ENCODE measurements at places on chromosomes 12 and 14.

DNA sequence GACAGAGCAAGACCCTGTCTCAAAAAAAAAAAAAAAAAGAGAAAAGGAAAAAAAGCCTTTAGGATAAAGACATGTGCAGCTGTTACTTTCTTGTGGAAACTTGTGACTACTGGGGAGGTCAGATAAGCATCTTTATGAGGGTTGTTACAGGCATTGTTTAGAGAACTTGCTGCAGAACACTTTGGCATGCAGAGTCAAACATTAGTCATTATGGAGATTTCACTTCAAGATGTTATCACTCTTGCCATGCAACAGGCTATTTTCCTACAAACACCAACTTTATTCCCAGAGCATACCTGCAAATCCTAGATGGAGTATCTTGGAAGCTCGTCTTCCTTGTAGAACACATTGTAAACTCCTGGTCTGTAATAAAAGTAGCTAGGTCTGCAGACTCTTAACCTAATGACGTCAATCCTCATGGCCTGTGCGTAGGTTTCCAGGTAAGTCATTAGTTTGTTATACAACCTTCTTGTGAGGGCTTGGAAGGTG lies 36.3 kb upstream of the WDR89 start:
- no peak for DNase-seq

GRCh38 chr12:95646781-95647190 lies 95.5 kb upstream of the USP44 start:
- DNase-seq, result no peak

- DNase-seq, result no peak
These were observed 181.0 kb upstream of the RGS6 start for GRCh38 chr14:71751264-71751663.

- DNase-seq, result no peak
These were observed 8.7 kb downstream of the ITGA7 start for GRCh38 chr12:55698965-55699364.

- DNase-seq, result no peak
These were observed 266.2 kb upstream of the PELI2 start for GRCh38 chr14:55851961-55852360.

DNA sequence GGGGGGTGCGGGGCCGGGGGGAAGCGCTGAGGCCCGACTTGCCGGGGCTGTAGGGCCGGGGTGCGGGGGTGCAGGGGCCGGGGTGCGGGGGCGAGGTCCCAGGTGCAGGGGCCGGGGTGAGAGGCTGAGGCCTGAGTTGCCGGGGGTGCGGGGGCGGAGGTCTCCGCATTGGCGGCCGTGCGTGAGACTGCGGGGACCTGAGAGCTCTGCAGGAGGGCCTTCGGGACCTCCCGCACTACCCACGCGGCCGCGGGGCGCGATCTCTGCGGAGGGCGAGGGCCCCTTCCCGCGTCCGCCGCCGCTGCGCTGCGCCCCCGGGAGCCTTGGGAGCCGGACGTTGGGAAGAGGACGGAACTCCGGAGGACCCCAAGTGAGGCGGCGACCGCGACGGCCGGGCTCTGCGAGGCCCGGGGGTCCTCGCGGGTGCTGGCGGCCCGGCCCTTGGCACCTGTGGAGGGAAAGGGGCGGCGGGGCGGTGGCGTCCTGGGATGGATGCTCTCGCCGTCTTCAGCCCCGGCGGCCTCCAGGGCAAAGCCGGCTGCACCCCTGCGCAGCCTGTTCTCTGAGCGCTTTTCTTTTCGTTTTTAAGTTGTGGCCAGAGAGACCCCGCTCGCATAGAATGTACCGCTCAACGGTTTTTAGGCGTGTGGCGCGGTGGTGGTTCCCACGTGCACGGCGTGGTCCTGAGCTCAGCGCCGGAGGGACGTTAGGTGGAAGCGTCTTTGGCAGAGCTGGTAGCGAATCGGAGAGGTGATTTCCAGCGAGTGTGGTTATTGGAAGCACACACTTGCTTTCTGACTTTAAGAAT lies 1.3 kb downstream of the PIWIL1 start:
- DNase-seq, result no peak

- DNase-seq, result peak; percentile 79
These were observed 1082.5 kb downstream of the BCL11B start for GRCh38 chr14:98189511-98189910.

DNA sequence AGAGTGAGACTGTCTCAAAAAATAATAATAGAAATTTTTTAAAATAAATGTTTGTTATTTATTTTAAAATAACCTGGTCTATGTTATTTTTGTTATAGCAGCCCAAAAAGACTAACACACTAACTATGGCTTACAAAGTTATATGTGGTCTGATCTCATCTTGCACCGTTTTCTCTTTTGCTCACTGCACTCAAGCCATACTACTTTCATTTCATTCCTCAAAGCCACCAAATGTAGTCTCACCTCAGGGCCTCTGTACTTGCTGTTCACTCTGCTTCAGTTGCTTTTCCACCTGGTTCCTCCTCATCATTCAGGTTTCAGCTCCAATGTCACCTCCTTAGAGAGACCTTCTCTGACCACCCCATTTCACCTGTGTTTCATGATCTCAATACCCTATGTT lies 55.2 kb upstream of the MDM1 start:
- DNase-seq, result no peak

DNA sequence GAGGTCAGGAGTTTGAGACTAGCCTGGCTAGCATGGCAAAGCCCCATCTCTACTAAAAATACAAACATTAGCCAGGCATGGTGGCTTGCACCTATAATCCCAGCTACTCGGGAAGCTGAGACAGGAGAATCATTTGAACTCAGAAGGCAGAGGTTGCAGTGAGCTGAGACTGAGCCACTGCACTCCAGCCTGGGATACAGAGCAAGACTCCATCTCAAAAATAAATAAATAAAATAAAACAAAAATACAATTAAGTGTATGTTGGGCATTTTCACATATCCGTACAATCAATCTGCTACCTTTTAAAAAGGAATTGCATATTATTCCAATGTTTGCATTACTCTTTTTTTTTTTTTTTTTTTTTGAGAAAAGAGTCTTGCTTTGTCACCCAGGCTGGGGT lies 47.7 kb upstream of the HECTD1 start:
- no peak for DNase-seq

DNA sequence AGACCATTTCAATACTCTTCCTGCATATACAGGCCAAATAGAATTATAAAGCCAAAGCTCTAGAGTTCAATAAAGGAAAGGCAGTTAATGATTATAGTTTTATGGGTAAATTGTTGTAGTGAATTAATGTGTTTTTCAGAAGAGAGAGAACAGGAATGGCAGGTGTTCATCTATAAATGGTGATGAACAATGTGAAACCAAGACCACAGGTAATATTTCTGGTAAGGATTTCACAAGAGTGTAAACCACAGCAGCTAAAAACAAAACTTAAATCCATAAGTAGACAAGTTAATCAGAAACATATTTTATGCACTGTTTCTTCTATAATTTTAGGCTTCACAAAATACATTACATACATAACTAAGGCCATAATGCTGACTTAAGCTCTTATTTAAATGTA lies 204.4 kb downstream of the SYT1 start:
- DNase-seq, result no peak

DNA sequence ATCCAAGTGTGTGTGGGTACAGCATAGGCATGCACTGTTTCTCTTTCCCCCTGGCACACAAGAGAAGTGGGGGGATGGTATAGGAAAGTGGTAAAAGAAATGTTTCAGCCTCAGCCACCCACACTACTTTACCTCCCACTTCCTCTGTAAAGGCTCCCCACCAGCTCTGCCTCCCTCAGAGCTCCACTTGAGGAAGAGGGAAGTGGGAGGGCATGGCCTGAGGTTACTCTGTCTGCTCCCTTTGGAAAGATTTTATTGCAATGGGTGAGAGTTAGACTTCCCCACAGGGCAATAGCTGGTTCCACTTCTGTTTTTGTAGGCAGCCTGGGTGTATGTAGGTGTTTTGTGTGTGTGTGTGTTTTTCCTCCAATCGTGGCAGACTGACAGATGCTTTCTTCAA lies 145.3 kb downstream of the SSPN start:
- DNase-seq, result peak; percentile 4

GRCh38 chr14:88901991-88902390 lies 77.5 kb downstream of the TTC8 start:
- DNase-seq, result no peak

DNA sequence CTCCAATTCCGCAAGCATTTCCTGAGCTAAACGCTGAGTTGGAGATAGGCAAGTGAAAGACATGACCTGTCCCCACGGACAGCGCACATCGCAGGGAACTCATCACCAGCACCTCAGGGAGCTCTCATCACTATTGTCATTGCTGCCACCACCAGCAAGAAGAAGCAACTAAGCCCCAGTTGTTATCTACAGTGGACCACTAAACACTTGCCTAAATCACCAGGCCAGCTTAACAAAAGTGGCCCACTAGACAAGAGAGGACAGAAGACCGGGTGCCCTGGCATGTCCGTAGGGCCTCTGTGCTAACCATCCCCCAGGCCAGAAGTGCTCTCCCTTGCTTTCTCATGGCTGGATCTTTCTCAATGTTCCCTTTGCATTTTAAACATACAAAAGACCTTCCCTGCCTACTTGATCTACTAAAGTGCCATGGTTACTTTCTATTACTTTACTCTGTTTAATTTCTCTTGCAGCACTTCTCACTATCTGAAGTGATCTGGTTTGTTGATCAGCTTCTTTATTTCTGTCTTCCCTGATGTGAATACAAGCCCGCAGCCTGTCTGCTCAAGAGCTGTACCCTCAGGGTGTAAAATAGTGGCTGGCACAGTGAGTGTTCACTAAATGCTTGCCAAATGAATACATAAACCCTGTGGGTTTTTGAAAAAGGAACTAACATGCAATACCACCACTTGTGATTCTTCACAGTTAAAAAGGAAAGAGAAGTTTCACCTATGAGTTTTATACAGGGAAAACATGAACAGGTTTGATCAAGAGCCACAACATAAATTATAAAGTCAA lies 60.9 kb upstream of the RFLNA start:
- no peak for DNase-seq

DNA sequence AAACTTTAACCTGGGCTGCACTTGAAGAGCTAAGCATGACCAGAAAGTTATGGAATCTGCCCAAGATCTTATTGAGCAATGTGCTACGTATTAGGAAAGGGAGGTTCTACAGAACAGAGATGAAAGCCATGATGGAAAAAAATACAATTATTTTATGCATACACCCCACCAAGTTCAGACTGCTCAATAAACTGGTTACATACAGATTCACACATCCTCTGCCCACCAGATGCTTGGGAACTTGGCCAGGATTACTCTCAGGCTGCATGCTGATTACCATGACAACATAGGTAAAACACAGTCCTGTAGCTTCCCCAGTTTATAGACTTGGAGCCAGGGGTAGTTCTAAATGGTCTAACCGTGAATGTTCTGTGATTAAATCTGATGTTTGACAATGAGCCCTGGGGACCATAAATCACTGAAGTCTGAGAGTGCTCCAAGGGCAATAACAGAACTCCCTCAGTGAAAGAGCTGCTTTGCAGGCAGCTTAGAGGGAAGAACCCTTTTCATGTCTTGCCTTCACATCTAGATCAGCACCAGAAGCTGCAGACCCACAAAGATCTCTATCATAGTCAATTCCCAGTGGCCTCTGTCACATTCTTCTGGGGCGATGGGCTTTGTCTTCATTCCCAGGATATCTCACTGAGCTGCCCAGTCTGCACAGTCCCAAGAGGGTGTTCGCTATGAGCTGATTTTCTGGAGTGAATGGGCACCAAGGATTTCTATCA lies 232.2 kb downstream of the EMP1 start:
- no peak for DNase-seq

DNA sequence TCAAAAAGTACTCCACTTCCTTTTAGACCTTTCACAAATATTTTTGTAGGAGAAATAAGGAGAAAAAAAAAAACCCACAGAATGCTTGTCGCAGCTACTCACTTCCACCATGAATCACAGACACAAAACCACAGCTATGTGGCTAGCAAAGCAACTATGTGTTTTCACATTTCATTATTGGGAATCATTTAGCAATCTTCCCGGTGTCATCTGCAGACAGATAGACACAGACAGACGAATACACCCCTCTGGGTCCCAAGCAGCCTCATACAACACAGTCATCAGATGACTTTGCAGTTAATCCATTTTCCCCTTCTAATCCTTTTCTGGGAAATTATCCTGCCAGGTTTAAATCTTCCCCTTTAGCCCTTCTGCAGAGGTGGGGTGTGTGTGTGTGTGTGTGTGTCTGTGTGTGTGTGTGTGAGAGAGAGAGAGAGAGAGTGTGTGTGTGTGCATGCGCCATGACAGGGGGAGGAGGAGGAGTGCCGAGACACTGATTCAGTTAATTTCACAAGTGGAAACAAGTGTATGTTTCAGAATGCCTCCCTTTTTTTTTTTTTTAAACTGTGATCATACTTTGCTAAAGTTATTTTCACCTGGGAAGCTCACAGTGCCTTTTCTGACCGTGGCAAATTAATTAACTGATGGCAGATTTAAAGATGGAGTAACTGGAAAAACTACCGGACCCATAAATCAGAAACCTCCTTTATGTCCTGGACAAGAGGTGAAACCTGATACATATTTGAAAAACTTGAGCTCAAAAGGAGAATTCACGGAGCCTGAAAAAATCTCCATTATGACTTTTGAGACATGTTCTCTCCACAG lies 39.9 kb downstream of the LTBP2 start:
- no peak for DNase-seq

- no peak for DNase-seq
These were observed 14.3 kb downstream of the PTCSC3 start for GRCh38 chr14:36162267-36162666.

GRCh38 chr12:79121486-79121885 lies 256.9 kb downstream of the SYT1 start:
- DNase-seq, result no peak

DNA sequence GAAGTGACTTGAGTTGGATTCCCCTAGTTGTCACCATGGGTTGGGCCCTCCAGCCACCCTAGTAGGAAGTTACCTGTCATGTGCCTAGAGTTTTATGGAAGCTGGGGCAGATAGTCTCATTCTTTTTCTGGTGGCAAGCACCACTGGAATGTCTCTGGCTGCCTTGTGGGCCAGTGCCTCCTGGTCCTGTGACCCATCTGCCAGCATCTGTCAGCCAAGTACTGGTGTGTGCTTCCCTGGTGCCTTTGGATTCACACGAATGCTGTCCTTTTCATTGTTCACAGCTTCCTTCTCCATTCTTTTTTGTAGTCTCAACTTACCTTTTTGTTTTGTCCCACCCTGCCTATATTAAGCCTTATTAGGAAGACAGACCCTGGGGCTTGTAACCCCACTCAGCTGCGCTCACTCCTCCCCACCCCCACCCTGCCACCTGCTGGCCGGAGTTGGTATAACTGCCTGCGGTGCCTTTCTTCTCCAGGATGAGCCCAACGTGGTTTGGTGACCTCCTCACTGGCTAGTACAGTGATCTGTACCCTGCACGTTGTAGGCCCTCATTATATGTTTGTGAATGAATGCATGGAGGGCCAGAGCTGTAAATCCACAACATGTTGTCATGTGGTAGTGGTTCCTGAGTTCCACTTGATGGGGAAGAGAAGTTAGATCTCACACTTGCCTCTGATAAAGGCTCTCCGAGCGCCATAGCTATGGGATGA lies 125.7 kb downstream of the TSPAN9 start:
- peak; percentile 31 for DNase-seq

GRCh38 chr12:46217541-46218321 lies 51.1 kb downstream of the SLC38A1 start:
- peak; percentile 81 for DNase-seq
